IPS DF 6.9 (cell line): ENCODE measurements at places on chromosomes 7 and 10.

GRCh38 chr10:89759531-89759930, 58.1 kb downstream of the KIF20B start:
- DNase-seq: no peak

DNA sequence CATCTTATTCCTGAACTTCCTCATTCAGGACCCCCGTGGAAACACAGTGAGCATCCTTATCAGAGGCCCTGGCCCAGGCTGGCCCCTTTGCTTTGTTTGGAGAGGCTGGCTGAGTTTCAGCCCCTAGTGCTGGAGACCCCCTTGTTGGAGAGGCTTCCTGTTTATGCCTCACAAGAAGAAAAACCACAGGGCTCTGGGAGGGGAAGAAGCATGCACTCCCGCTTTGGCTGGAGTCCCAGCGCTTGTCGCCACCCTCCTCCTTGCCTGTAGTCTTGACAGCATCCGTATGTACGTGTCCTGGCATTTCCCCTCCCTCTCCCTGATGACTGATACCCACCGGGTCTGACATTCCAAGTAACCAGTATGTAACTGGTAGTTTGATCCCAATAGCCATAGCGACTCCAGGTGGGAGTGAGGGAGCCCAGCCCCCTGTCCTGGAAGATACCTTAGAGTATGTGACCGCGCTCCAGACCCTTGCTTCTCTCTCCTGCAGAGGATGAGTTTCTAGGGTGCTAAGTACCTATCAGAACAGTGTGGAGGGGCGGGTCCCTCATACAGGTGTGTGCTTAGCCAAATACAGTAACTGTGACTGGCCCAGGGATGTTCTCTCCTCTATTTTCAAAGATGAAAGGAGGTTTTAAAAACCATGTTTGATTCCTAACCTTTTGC, 6.9 kb upstream of the ATP6V0E2 start:
- no peak for DNase-seq

DNA sequence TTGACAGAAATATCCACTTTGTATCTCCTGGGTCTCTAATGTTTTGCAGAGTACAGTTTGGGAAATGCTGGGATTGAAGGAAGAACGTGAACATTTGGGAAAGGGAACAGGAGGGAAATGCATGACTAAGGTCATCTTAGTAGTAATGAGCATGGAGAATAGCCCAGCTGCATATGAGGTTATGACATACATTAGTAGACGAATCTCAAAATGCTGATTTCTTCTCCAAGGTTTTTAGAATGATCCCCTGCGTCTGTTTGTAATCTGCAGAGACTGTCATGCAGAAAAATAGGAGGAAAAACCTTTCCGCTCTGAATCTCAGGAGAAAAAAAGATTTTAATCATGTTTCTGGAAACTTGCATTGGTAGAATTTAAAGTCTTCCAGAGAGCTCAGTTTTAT, 133.6 kb downstream of the PPP1R9A start:
- DNase-seq: no peak

DNA sequence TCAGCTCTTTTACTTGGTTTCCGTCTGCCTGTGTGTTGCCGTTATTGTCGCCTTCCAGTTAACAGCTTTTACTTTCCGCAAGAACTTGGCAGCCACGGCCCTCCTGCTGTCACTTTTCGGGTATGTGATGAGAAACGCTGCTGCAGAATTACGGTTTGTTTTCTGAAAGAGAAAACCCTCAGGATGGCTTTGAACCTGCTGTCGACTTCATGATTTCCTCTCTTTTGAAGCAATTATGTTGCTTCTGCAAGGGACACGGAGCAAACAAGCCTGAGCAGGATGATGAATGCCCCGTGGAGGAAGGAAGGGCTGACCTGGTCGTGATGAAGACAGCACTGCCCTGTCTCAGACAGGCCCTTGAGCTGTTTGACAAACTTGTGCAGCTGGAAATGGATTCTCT, 339.8 kb downstream of the ABCA13 start:
- no peak for DNase-seq

GRCh38 chr7:54242776-54243175, 299.4 kb upstream of the VSTM2A start:
- no peak for DNase-seq

- no peak for DNase-seq
Measured at GRCh38 chr7:15236952-15237351, 324.9 kb downstream of the AGMO start.
